Left cardiac atrium (tissue), 4 donors: ENCODE measurements at places on chromosomes 5 and 9.
A peak's percentile ranks its signal among the peaks of the same experiment; 100 is the strongest.

DNA sequence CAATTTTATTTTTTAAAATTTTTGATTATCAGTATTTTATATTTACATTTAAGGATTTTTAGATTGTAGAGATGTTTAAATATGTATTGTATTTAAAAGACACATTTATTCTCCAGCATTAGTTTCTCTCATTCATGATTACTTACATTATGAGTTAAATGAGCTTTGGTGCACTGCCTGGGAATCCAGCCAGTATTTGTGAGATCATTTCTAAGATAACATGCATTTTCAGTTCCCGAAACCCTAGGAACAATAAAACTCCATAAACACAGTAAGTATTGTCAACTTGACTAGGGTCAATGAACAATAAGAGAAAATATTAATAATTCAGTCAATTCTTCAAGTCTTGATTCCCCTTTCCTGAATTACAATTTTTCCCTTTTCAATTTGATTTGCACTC is 403.3 kb downstream of the PLK2 start:
- DNase-seq = no peak

DNA sequence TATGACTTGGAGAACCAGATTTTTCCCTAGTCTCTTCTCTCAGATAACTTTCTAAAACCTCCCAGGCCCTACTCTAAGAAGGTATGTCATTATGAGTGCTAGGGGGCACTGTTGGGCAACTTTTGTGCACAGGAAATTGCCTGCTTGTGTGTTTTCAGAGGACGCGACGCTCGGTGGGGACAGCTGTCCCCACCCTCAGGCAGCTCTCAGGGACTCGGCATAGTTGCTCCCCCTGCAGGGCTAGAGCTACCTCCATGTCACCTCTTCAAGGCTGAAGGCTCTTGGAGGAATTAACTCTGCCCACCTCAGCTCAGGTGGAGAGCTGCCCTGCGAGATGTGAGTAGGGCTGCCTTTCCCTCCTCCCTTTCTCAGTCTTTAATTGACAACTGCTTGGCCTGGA is 10.2 kb upstream of the TIFAB start:
- no peak for DNase-seq

GRCh38 chr9:94720846-94721549 is 5.5 kb upstream of the AOPEP start:
- no peak for DNase-seq

DNA sequence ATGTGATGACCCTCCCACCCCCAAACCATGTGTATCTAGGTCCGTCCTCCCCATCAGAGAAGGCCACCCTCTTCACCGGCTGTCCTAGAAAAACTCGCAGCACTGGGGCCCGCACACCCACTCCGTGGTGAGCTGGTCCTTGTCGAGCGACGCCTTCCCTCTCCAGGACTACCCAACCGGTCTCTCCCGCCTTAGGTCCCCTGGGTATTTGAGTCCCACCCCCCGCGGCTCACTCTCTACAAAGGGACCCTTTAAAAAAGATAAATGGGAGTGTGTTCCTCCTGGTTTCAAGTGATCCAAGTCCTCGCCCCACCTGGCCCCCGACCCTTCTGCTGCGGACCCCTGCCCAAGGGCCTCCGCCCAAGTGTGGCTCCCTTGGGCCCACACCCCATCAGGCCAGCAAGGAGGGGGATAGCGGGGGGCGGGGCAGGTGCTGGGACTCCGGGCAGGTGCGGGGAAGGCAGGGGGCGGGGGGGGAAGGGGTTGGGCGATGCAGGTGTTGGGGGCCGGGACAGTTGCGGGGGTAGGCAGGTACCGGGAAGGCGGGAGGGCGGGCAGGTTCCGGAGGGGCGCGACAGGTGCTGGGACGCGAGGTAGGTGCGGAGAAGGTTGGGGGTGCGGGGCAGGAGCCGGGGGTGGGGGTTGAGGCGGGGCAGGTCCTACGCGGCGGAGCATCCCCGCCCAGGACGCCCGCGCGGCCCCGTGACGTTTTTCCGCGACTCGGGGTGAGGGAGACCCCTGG is 970 bp upstream of the ARRDC1 start:
- no peak for DNase-seq

DNA sequence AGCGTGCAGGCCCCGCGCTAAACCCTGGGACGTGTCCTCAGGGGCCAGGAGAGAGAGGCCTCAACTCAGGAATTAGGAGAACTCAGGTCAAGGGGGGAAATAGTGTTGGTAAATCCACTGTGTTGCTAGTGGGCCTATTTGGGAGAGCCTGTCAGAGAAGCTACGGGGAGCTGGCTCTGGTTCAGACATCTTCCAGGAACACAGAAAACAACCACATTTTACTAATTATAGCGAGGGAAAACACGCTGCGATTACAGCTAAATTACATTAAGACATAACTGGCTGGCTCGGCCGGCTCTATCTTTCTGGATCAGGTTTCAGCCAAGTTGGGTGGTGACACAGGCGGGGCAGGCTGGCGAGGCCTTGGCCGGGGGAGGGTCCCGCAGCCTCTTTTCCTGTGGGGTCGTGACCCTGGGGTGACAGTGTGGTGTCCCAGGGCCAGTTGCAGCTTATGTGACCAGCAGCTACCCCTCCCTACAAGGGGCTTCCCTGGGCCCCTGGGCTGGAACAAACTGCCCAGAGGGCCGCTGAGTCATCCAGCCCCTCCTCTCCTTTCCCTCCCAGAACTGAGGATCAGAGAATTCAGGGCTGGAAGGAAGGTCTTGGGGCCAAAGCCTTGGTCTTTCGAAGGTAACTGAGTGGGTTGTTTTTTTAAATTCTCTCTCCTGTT is 75.1 kb downstream of the FGF18 start:
- peak; percentile 83 for DNase-seq

DNA sequence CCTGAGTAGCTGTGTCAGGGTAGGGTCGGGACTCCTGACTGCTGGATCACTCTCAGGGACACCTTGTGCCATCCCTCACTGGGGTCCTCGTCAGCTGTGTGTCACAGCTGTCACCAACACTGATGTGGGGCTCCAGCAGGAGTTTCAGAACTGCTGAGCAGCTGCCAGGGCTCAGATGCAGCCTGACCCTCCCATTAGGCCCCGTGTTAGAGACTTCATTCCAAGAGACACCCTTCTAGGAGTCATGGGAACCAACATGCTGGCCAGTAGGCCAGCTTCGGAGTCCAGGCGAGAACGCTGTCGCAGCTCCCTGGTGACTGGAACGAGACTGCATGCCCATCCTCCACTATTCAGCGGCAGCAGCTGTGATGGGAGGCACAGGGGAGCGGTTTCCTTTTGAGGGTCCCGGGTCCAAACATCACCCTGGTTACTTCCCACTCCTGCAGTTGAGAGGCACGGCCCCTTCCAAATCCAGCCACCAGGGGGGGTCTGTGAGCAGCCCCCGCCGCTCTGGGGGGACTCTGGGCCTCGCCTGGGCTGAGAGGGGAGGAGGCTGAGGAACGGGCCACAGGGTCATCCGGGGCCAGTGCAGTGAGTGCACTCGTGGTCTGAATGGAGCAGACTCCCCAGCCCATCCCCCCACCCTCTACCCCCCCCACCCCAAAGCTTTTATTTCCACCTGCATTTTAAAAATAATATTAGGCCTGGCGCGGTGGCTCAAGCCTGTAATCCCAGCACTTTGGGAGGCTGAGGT is 12.6 kb upstream of the TCF7 start:
- no peak for DNase-seq

GRCh38 chr9:69798744-69799143 is 21.9 kb upstream of the CFAP95 start:
- DNase-seq = no peak

- no peak for DNase-seq
These were observed 152.0 kb upstream of the LRRTM2 start for GRCh38 chr5:139027150-139027549.

GRCh38 chr5:60583616-60584015 is 116.3 kb downstream of the DEPDC1B start:
- no peak for DNase-seq

- no peak for DNase-seq
These were observed 158.8 kb upstream of the SPEF2 start for GRCh38 chr5:35458824-35459207.

GRCh38 chr9:81145331-81145963 is 543.9 kb downstream of the TLE1 start:
- DNase-seq = no peak

DNA sequence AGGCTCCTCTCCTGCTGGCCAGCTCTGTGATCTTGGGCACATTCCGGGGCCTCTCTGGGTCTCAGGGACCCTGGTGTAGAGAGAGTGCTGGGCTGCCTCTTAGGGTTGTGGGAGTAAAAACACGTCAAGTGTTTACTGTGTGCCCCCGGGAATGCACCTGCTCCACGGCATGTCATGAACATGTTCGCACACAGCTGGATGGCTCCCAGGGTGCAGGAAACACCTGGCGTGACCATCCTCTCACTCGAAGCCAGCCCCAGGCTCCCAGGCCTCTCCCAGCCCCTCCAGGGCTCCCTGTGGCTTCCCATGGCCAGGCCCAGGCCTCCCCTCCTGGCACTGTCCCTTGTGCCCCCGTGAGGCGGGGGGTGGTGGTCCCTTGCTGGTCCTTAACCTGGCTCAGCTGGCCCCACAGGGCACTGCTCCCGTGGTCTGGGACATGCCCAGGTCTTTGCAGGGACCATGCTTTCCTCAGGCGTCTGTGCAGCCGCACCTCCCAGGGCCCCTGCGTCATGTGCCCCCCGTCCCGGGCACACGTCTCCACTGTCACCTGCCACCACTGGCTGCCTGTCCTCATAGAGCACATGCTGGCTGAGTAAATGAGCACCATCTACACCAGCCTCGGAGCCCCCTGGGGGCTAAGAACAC is 44.9 kb downstream of the SLC6A3 start:
- peak; percentile 22 for DNase-seq

DNA sequence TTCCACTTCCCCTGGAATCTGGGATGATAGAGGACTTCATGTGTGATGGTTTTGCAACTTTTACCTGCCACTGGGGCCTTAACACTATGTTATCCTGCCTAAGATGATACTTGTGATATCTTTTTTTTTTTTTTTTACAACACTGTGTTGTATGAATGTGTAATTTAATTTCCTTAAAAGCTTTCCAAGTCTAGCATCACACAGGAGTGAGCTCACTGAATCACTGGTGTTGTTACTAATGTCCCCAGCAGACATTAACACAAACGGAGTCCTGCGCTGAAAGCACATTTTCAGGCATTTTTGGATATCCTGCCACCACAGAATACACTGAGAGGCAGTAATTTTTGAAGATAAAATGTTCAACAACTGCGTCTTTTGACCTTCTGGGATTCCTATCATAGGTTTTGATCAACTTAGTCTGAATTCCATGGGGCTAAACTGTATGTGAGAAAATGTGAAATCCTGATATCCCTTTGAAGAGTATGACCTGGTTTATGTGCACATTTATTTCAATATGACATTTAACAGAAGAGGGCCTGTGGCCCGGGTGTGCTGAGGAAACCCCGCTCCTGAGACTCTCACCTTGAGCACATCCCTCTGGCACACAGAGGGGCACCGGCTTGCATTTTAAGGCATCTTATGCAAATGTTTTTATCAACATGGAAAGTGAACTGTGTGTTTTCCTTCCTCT is 118.0 kb downstream of the FSTL4 start:
- no peak for DNase-seq

DNA sequence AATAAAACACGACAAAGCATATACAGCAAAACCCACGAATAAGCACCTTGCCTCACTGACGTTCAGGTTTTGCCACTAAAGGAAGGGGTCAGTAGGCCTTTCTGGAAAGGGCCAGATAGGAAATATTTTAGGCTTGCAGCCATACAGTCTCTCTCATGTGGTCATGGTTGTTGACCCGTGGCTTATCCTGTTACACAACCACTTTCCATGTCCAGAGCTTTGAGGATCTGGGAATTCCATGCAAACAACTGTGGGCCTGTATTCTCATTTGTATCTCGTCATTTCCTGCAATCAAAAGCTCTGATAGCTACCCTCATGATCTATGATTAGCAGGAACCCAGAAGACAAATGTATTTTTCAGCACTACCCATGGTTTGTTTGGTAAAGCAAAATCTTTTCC is 108.3 kb downstream of the DRD1 start:
- DNase-seq = no peak

DNA sequence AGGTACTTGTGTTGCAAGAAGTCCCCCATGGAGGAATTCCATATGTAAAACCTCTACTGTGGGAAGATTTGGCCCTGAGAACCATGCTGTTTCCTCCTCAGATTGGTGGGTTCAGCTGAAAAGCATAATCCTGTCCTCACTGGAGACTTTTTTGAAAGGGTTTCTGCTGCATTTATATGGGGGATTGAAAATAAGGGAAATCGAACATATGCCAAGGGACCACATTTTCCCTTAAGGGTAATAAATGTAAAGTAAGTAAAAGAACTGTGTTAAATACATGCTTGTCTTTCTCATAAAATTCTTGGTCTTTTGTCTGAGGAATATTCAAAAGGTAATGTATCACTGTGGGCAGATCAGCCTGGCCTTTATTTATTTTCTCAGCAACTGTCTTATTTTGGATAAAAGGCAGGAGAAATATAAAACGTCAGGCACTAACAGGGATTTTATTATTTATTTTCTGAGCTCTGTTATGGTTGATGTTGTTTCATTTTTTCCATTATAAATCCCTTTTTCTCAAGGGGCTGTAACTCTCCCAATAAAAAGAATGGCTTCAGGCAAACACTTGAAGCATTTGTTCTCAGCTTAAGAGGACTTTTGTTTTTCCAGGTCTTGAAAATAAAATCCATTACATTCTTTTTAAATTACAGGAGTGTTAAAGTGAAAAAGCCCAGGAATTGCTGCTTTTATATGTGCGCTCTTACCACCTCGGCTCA is 131.4 kb downstream of the FGF10 start:
- no peak for DNase-seq

DNA sequence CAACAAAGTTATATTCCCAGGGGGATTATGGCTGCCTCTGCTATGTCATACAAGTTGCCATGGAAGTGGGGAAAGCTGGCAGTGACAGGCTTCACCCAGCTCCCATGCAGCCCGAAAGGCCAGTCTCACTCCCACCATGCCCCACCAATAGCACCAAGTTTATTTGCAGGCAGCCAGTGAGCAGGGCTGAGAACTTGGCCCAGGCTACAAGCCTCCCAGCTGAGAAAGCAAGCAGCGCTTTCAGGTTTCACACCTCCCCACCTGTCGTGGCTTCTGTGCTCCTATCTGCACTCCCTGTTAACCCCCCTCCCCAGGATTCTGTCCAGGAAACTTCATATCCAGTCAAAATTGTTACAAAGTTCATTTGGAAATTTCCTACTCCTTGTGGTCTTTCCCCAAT is 155.0 kb downstream of the SAXO1 start:
- DNase-seq = no peak

DNA sequence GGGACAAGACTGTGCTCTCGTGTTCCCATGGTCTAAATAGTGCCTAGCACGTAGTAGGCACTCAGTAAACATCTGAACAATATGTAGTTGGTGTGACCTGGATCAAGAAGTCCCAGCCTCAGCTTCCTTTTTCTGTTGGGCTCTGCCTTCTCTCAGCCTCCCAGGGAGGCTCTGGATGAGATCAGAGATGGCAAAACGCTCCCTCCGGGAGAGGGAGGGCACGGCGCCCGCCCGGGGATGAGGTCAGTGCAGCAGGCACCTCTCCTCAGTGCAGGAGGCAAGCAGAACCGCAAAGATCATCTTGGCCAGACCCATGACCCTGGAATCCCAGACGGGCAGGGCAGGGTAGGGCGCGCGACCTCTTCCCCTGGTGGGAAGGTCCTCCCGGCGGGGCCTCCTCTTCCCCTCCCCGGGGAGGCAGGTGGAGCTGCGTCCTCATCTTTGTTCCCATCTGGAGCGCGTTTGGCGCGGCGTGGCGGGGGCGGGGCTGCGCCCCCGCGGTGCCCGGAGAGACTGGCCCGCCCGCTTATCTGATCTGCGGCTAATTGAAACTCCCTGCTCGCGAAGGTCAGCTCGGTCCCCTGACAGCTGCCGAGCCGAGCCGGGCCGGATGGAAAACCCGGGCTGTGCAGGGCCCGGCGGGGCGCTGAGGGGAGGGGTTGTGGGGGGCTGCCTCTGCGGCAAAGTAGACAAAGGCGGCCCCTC is 60.9 kb downstream of the CXXC5 start:
- peak; percentile 70 for DNase-seq

- DNase-seq = peak; percentile 72
These were observed 1.2 kb downstream of the DIPK1B start for GRCh38 chr9:136713550-136713949.
